GM12892 (cell line): ENCODE measurements at places on chromosomes 7 and 10.

DNA sequence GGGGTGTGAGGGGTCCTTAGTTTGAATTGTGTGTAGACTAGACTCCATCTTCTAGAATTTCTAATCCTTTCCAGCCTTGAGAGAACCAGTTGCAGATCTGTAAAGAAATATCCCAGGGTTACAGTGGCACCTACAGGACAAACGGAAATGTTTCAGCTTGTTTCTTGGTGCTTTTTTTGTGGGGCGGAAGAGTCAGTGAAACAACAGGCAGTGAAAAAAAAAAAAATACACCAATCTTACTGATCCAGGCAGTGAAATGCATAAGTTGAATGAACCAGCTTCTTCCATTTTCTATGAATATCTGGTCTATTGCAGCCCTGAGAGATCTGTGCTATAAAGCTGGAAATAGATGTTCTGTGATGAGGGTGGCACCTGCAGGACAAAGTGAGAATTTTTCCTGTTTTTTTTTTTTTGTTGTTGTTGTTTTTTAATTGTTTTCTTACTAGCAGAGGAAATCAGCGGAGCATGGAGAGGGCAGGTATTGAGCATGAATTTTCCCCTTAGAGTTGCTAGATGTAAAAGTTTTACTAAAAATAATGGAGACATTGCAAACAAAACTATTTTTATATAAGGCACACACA is 81.9 kb upstream of the DYNC1I1 start:
- DNase-seq, result no peak

DNA sequence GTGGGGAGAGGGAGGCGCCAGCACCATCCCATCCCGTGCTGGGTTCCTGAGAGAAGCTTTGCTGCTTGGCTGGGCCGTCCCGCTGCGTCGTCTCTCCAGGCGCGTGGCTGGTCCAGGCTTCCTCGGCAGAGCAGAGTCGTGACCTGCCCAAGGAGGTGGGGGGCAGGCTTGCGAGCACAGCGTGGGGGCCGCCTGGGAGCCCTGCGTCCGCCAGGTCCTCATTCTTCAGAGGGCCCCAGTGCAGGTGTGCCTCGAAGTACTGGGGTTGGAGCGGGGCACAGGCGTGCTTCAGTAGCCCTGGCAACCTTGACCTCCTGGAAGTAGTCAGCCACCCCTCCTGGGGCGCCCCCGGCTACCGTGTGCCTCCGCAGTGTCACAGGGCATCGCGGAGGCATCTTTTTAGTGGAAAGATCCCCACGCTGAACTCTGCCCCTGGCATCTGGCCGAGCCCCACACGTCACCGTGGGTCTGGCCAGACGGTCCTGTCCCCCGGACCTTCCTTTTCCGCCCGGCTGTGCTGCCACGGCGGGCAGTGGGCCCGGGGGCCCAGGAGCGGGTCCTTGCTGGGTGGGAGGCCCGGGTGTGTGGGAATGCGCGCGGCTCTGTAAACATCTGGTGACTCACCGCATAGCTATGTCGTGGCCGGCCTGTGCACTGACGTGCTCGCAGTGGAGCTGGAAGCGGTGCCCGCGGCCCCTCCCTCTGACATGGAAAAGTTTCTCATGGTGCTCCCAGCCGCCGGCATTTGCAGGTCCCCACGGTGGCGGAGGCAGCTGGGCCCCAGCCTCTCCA is 6.4 kb downstream of the MAFK start:
- no peak for DNase-seq

DNA sequence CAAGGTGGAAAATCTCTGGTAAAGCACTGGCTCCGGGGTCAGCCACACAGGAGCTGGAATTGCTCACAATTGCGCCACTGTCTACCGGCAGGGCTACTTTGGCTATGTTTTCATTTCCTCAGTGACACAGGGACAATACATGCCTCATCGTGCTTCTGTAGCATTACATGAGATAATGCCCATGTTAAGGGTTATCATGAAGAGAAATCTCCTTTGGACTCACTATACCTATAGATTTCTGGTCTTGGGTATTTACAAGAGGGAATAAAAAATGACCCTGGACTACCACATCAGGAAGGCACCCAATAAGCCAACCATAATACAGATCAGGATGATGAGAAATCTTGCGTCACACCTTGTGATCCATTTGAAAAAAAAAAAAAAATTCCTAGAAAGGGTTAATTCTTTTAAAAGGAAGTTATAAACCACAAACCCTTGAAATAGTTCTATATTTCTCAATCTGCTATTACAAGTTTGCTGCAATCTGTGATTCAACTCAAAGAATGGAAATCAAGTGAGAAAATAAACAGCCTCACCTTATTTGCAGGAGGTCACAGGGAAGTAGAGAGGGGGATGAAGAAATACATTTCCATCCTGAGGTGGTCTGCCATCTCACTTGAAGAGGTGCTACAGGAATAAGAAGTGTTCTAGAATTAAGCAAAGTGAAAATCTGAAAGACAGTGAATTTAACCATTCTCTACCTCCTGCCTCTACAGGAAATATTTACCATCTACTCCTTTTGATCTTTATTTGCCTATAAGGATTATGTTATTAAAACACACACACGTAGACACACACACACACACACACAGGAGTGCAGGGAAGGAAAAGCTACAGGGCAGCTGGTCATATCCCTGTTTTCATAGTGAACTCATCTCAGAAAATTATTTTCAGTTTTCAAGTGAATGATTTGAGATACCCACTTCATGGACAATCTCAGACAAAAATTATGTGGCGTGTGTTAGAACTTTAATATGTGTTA is 231.3 kb upstream of the CELF2 start:
- DNase-seq, result no peak

- no peak for DNase-seq
Measured at GRCh38 chr7:74006032-74006431, 21.9 kb upstream of the ELN start.

DNA sequence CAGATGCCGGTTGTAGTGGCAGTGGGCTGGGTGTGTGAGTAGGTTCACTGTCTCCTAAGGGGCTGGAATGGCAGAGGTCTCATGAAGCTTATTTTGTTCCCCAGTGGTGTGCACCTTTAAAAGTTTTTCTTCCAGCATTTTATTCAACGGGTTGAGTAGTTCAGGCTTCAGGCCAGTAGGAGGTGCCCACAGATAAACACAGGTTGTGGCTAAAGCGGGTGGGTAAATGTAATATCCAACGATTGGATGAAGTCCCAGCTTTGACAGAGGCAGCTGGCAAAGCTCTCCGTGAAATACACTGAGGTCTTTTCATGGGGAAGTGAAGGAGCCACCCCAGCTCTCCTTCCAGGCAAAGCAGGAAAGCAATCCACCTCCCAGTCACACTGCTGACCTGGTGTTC is 339.8 kb upstream of the LRRTM3 start:
- no peak for DNase-seq
